GM12878 (cell line): ENCODE measurements at places on chromosomes 4 and X. TPM values are rescaled to one million over a fixed set of nuclear protein-coding genes. Genes with fewer than 3 reads are reported as not detected.

- no peaks in the 10 kb centered on the region for H3K27me3 ChIP-seq
- H3K4me3 ChIP-seq: peak within 1 kb of the TSS; percentile 81
- H3K36me3 ChIP-seq: no peaks in the 10 kb centered on the region
- peak; percentile 46 for DNase-seq
- peaks cover 6% of the 10 kb centered on the region for H3K4me1 ChIP-seq
Measured at GRCh38 chrX:14029425-14030173, at the start of gene GEMIN8. TSS of gene GEMIN8 (minus strand) at chrX:14029892. CDS start at chrX:14021478, 8,414 bp downstream.

- H3K27me3 ChIP-seq: no peaks in the 10 kb centered on the region
- DNase-seq: no peak
- H3K4me1 ChIP-seq: no peaks in the 10 kb centered on the region
- H3K27ac ChIP-seq: no peak overlapping the region
- H3K36me3 ChIP-seq: no peaks in the 10 kb centered on the region
Measured at GRCh38 chr4:123995936-123996335, 599.3 kb downstream of the SPRY1 start.

- H3K4me1 ChIP-seq: no peaks in the 10 kb centered on the region
- no peaks in the 10 kb centered on the region for H3K27me3 ChIP-seq
- H3K36me3 ChIP-seq: no peaks in the 10 kb centered on the region
- H3K4me3 ChIP-seq: no peak overlapping the region
Measured at GRCh38 chr4:165626316-165626715, 246.7 kb upstream of the TLL1 start.

GRCh38 chrX:151624677-151625076 is 61.2 kb downstream of the PASD1 start:
- no peaks in the 10 kb centered on the region for H3K27me3 ChIP-seq
- no peaks in the 10 kb centered on the region for H3K4me1 ChIP-seq
- H3K36me3 ChIP-seq: no peaks in the 10 kb centered on the region
- DNase-seq: no peak

DNA sequence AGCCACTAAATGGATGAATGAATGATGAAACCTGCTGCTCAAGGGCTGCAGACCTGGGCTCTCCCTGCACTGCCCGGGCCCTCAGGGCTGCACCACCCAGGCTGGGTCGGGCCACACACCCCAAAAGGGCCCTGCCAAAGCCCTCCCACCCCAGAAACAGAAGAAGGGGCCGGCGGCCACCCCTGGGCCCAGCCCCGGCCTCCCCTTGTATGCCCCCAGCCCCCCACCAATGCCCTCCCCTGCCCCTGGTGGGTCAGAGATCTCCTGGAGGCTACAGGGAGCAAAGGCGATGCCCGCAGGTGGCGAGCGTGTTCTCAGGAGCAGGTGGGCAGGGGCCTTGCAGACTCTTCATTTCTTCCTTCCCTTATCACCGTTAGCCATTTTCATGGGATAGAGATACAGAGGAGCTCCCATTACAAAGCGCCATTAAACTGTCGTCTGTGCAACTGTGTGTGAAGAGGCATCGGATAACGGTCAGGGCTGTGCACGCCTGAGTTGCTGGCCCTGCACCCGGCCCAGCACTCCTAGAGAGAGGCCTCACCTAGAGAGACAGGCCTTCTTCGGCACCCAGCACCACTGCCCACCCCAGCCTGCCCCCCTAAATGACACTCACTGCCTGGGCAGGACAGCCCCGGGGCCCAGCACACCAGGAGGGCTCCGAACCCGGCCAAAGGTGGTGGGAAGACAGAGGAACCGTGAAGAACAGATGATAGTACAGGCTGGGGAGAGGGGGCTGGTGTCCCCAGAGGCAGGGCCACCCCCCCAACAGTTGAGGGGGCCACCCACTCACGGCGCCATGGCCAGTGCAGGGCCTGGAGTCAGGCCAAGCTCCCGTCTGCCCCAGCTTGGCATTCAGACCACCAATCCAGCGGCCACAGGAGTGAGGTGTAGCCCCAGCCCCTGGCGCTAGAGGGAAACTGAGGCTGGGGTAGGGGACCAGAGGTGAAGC is 133.7 kb downstream of the FAM53A start:
- DNase-seq: no peak
- no peak overlapping the region for H3K4me3 ChIP-seq
- H3K4me1 ChIP-seq: no peaks in the 10 kb centered on the region
- H3K27ac ChIP-seq: no peak overlapping the region
- no peaks in the 10 kb centered on the region for H3K36me3 ChIP-seq
- H3K27me3 ChIP-seq: no peaks in the 10 kb centered on the region

DNA sequence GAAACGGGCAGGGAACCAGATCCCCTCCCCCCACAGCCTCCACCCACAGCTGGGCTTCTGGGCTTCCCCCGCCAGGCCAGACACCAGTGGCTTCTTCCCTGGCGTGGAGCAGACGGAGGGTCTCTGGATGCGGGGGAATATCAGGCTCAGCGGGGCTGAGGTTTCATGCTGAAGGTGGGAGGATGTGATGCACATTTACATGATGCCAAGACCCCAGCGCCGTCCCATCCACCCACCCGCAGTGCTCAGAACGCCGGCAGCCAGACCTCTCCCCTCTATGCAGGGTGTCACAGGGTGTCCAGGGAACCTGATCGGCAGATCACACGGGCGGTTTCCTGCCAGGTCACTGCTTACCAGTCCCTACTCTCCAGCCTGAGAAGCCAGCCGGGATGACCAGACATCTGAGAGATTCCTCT is 12.8 kb upstream of the TNIP2 start:
- H3K27ac ChIP-seq: no peak overlapping the region
- no peak overlapping the region for H3K4me3 ChIP-seq
- peaks cover 22% of the 10 kb centered on the region for H3K4me1 ChIP-seq
- no peaks in the 10 kb centered on the region for H3K36me3 ChIP-seq

GRCh38 chrX:139931646-139932072 is 1.2 kb downstream of the ATP11C start:
- no peaks in the 10 kb centered on the region for H3K36me3 ChIP-seq
- H3K4me1 ChIP-seq: no peaks in the 10 kb centered on the region
- H3K27ac ChIP-seq: peak overlapping the region; percentile 50
- DNase-seq: no peak

GRCh38 chr4:20323991-20324390 is 72.3 kb downstream of the SLIT2 start:
- DNase-seq: no peak
- H3K27ac ChIP-seq: no peak overlapping the region
- H3K4me1 ChIP-seq: no peaks in the 10 kb centered on the region
- no peaks in the 10 kb centered on the region for H3K36me3 ChIP-seq
- no peaks in the 10 kb centered on the region for H3K27me3 ChIP-seq

DNA sequence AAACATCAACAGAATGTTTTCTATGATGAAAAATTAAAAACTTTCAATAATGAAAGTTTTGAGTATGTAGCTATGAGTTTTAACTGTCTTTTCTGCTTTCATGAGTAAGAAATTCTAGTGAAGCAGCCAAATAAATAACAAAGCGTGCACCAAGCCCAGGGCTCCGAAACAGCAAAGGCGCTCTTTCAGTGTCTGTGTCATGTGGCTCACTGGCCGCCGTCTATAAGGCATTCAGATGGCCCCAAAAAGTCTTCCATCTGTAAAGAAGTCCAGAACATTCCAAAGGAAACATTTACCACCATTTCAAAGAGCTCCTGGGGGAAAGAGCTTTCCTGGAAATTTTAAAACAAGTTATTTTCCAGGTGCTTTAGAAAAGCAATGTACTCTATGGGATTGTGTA is 139.9 kb downstream of the AFAP1 start:
- no peaks in the 10 kb centered on the region for H3K4me1 ChIP-seq
- no peak for DNase-seq
- H3K4me3 ChIP-seq: no peak overlapping the region
- H3K36me3 ChIP-seq: no peaks in the 10 kb centered on the region
- H3K27ac ChIP-seq: no peak overlapping the region

DNA sequence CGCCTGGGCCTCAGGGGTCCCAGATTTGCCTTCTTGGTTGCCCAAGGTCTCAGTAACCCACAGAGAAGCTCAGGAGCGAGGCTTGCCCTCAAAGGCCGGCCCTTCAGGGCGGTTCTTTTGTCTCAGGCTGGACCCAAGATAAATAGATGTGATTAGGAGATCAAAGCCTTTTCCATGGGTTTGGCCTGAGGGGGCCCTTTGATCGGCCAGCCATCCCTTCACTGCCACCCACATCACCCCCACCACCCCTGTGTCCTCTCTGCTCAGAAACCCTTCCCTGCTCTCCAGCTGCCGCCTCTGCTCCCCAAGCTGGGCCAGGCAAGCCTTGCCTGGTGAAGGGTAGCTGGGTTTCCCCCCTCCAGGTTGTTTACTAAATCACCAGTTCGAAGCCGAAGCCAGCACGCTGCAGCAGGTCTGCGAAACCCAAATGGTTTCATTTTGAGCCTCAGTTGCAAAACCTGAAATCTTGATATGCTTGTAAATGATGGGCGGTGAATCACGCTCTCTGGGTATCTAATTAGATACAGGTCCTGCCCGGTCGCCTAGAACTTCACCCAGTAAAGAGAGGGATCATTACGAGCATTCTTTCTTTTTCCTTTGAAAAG is 202.6 kb upstream of the BCOR start:
- no peak overlapping the region for H3K4me3 ChIP-seq
- no peaks in the 10 kb centered on the region for H3K27me3 ChIP-seq
- DNase-seq: no peak
- H3K27ac ChIP-seq: peak overlapping the region; percentile 38; the same call in 1 of the 2 replicates
- peaks cover 16% of the 10 kb centered on the region for H3K4me1 ChIP-seq
- H3K36me3 ChIP-seq: no peaks in the 10 kb centered on the region

- H3K36me3 ChIP-seq: no peaks in the 10 kb centered on the region
- H3K27ac ChIP-seq: no peak overlapping the region
- no peak for DNase-seq
Measured at GRCh38 chr4:5389756-5390310, 318.5 kb downstream of the EVC2 start.

- H3K4me3 ChIP-seq: no peak overlapping the region
- no peaks in the 10 kb centered on the region for H3K27me3 ChIP-seq
- no peaks in the 10 kb centered on the region for H3K4me1 ChIP-seq
- peaks cover 3% of the 10 kb centered on the region for H3K36me3 ChIP-seq
Measured at GRCh38 chr4:67531379-67531962, 13.8 kb downstream of the CENPC start.

DNA sequence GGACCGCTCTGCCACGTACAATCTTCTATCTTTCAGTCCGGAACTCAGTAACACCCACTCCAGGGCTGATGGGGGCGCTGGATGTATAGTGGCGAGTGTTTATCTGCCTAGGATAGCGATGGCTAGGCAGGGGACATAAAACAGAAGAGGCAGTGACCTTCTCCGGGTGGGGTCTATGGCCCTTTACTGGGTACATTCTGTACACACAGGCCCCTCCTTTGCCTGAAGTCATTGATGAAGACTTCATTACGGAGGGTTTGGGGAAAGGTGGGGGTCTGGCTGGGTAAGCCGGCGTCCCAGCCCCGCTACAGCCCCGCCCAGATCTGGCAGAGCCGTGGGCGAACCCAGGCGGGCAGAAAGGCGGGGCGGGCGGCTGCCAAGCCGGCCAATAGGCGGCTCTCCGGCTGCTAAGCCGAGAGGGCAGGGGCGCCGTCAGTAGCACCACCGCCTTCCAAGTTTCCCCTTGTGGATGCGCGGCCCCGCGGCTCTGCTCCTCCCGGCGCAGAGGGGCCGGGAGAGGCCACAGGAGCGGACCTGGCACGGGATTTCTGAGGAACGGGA is at the start of gene CHST7:
Gene CHST7 (plus strand): TSS at position 435 of the 561 bp plus-strand sequence. CDS start 167 bp downstream, outside the sequence.
- H3K36me3 ChIP-seq: no peaks in the 10 kb centered on the region
- peak within 1 kb of the TSS; percentile 80 for H3K27ac ChIP-seq
- H3K27me3 ChIP-seq: no peaks in the 10 kb centered on the region
- peak within 1 kb of the TSS; percentile 69 for H3K4me3 ChIP-seq

DNA sequence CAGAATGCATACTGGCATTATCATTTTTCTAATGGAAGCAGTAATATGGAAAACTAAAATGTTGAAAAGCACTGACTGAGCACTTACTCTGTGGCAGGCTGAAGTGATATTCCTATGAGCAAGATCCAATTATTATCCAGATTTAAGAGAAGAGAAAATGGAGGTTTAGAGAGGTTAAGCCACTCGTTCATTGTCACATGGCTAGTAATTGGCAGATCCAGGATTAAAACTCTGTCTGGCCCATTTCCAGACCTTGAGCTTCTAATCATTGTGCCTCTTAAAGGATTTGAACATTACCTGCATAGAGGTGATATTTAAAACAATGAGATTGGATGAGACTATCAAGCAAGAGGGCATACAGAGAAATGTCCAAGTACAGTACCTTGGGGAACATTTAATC is 80.6 kb downstream of the MFAP3L start:
- no peaks in the 10 kb centered on the region for H3K36me3 ChIP-seq
- H3K4me1 ChIP-seq: no peaks in the 10 kb centered on the region
- no peak for DNase-seq
- H3K4me3 ChIP-seq: no peak overlapping the region
- H3K27ac ChIP-seq: no peak overlapping the region

- H3K4me3 ChIP-seq: no peak overlapping the region
- no peak overlapping the region for H3K27ac ChIP-seq
- no peaks in the 10 kb centered on the region for H3K36me3 ChIP-seq
Measured at GRCh38 chr4:124484008-124484407, 228.5 kb downstream of the ANKRD50 start.

DNA sequence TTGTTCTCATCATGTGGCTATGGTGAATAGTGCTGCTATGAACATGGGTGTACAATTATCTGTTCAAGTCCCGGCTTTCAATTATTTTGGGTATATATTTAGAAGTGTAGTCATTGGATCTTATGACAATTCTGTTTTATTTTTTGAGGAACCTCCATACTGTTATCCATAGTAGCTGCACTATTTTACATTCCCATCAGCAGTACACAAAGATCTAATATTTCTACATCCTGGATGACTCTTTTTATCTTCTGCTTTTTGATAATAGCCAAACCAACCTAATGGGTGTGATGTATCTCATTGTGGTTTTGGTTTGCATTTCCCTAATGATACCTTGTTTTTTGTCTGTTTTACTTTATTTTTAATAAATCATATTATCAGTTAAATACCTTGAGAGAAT is 12.9 kb upstream of the IL13RA1 start:
- no peak for DNase-seq
- no peaks in the 10 kb centered on the region for H3K4me1 ChIP-seq
- no peaks in the 10 kb centered on the region for H3K36me3 ChIP-seq
- H3K4me3 ChIP-seq: no peak overlapping the region
- H3K27ac ChIP-seq: no peak overlapping the region
- no peaks in the 10 kb centered on the region for H3K27me3 ChIP-seq

GRCh38 chrX:119340606-119341205 is 58.4 kb upstream of the SLC25A43 start:
- H3K36me3 ChIP-seq: no peaks in the 10 kb centered on the region
- H3K27ac ChIP-seq: no peak overlapping the region
- H3K27me3 ChIP-seq: no peaks in the 10 kb centered on the region
- no peaks in the 10 kb centered on the region for H3K4me1 ChIP-seq

- H3K27me3 ChIP-seq: no peaks in the 10 kb centered on the region
- peak within 1 kb of the TSS; percentile 84 for H3K4me3 ChIP-seq
- no peaks in the 10 kb centered on the region for H3K4me1 ChIP-seq
Measured at GRCh38 chr4:55853484-55854046, at the start of gene EXOC1. TSS of gene EXOC1 (plus strand) at chr4:55853648. CDS start at chr4:55858324, 4,676 bp downstream.

GRCh38 chr4:68399306-68399705 is 48.0 kb upstream of the TMPRSS11E start:
- H3K4me3 ChIP-seq: no peak overlapping the region

The ARAF gene
- 58.3 and 60.2 TPM in 2 replicates for total RNA-seq

The GIMD1 gene
- total RNA-seq: not detected in 2 replicates

The HSFX1 gene
- total RNA-seq: 0.35 and 0.56 TPM in 2 replicates

The GC gene
- total RNA-seq: 1.2 and 2.3 TPM in 2 replicates

The APLN gene
- not detected in 2 replicates for total RNA-seq

The TECRL gene
- total RNA-seq: not detected in 2 replicates

The PNMA6A gene
- not detected in 2 replicates for total RNA-seq

The NPY1R gene
- not detected in 2 replicates for total RNA-seq

The SLC10A6 gene
- not detected in 2 replicates for total RNA-seq

The PLP1 gene
- total RNA-seq: not detected in 2 replicates

The FGG gene
- total RNA-seq: 1.8 and 1.9 TPM in 2 replicates

The WDFY3 gene
- 0.18 and 0.21 TPM in 2 replicates for total RNA-seq

The GYG2 gene
- 0.05 TPM in 1 of 2 replicates, not detected in the other for total RNA-seq
